ENCODE measurements at places on chromosomes 16 and 17. TPM values are rescaled to one million over a fixed set of nuclear protein-coding genes. Genes with fewer than 3 reads are reported as not detected.

Gene KRT20
- not detected for polyA plus RNA-seq

DNA sequence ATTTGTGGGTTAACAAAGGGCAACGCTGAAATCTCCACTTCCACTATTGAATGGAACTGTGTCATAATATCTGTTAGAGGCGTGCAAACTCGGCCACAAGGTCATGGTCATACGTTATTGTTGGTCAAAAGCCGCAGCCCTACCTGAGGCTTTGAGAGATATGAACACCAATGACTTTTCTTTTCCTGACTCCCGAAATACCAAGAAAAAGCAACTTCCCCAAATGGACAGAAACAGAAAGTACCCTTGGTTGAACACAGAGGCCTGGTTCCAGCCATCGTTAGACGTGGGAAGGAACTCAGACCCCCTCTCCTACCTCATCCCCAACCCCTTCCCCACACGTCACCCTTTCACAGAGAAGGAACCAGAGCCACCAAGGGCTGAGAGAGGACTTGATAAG lies 1.4 kb upstream of the PIK3R5 start:
- DNase-seq = peak; percentile 91

Gene RNF135
- 60.8 TPM for polyA plus RNA-seq

Gene KRTAP2-1
- polyA plus RNA-seq = not detected

DNA sequence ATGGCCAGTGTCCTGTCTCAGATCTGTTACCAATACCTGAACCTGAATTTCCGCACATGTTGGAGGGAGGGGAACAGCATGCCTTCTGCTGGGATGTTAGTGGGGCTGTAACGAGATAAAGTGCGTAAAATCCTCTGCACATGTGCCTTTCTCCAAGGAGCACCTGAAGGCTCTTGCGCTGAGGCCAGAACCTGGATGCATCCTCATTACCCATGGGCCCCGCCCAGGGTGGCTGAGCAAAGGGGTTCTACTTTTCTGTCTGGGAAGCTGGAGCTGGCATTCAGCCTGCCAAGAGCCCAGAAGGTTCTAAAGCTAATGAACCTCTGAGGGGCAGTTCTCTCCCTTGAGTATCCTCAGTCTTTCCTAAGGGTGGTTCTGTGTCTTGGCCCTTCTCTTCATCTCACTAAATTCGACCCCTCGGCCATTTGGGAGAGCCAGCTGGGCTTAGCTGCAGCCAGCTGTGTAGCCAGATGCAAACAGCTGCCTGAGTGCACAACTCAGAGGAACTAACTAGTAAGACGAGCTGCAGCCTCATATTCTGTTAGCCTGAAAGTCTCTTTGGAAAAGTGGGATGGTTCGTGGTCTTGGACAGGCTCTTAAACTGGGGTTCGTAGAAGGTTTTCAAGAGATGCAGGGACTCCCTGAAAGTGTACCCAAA lies 2.5 kb downstream of the ITGA3 start:
- no peak for DNase-seq

DNA sequence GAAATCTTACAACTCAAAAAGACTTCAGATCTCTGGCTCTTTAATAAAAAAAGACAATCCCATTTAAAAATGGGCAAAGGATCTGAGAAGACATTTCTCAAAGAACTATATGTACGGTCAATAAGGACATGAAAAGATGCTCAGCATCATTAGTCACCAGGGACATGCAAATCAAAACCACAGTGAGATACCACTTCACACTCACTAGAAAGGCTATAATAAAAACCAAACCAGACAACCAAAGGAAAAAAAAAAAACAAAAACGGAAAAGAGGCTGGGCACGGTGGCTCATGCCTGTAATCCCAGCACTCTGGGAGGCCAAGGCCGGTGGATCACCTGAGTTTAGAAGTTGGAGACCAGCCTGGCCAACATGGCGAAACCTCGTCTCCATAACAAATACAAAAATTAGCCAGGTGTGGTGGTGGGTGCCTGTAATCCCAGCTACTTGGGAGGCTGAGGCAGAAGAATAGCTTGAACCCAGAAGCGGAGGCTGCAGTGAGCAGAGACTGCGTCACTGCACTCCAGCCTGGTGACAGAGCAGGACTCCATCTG lies 1.7 kb upstream of the NPIPB7 start:
- DNase-seq = no peak

GRCh38 chr16:78972986-78973385 lies 627.6 kb downstream of the MAF start:
- DNase-seq = no peak

- no peak for DNase-seq
Observed at GRCh38 chr17:76078860-76079534, at the start of gene ZACN. ZACN (plus strand) TSS chr17:76079182; CDS start chr17:76079265, 83 bp downstream.

GRCh38 chr17:560432-560873 lies 154.2 kb downstream of the VPS53 start:
- peak; percentile 90 for DNase-seq

Gene CA10
- not detected for polyA plus RNA-seq

Gene GAA
- 120 TPM for polyA plus RNA-seq

- no peak for DNase-seq
Observed at GRCh38 chr17:48490451-48490892, 40.3 kb downstream of the HOXB1 start.

Gene OR2C1
- polyA plus RNA-seq = not detected

Gene RASL10B
- polyA plus RNA-seq = not detected

Gene AATK
- 2.0 TPM for polyA plus RNA-seq

- DNase-seq = no peak
Observed at GRCh38 chr16:29912087-29912486, 11.8 kb downstream of the ASPHD1 start.

Gene GINS2
- 0.13 TPM for polyA plus RNA-seq

DNA sequence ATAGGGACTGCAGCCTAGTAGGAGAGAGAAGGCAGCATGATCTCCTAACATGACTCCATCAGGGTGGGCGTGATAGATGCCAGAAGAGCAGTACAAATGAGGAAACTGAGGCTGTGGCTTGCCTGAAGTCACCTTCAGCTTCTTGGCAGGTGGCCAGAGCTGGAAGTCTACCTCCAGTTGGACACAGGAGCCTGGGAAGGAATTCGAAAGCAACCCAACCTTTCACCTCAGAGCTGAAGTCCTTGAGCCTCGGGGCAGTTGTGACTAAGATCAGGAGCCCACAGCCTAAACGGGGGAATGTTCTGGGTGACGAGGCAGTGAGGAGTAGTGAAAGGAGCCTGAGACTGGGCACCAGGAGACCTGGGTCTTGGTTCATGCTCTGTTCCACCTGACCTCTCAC lies 9.4 kb upstream of the SLC52A1 start:
- DNase-seq = no peak
